Osteoblast (primary cell): ENCODE measurements at places on chromosomes 1 and 21. TPM values are rescaled to one million over a fixed set of nuclear protein-coding genes. Genes with fewer than 3 reads are reported as not detected.

- H3K4me3 ChIP-seq = no peak overlapping the region
- no peaks in the 10 kb centered on the region for H3K27me3 ChIP-seq
- no peak overlapping the region for H3K27ac ChIP-seq
- no peaks in the 10 kb centered on the region for H3K4me1 ChIP-seq
- H3K36me3 ChIP-seq = no peaks in the 10 kb centered on the region
Observed at GRCh38 chr21:29638138-29638537, 301.7 kb downstream of the GRIK1 start.

DNA sequence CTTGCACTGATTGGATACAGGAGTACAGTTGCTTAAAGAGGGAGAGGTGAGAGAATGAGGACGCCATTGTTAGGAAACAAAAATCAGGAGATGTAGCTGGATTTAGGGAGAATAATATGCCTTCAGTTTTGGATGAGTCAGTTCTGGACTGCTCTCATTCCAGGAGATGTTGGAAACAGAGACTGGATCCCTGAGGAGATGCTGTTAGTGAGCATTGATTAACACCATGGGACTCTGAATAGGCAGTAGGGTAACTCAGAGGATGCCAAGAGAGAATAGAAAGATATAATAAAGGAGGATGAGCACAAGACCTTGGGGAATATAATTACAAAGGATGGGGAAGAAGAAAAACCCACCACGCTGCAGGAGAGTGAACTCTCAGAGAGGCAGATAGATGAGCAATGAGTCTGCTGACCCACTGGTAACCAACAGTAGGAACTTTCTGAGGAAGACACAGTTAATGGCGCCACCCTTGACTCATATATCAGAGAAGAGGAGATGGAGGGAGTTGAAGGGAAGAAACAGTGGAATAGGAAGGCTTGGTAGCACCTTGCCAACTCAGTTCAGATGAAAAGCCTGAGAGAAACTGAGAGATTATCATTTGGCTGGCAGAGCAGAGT is 10.5 kb downstream of the KCNJ15 start:
- peak overlapping the region; percentile 87 for H3K27ac ChIP-seq
- no peaks in the 10 kb centered on the region for H3K36me3 ChIP-seq

GRCh38 chr21:25506887-25507286 is 100.4 kb downstream of the MRPL39 start:
- H3K27ac ChIP-seq = no peak overlapping the region
- no peaks in the 10 kb centered on the region for H3K27me3 ChIP-seq
- no peak for DNase-seq
- H3K36me3 ChIP-seq = no peaks in the 10 kb centered on the region
- peaks cover 10% of the 10 kb centered on the region for H3K4me1 ChIP-seq

DNA sequence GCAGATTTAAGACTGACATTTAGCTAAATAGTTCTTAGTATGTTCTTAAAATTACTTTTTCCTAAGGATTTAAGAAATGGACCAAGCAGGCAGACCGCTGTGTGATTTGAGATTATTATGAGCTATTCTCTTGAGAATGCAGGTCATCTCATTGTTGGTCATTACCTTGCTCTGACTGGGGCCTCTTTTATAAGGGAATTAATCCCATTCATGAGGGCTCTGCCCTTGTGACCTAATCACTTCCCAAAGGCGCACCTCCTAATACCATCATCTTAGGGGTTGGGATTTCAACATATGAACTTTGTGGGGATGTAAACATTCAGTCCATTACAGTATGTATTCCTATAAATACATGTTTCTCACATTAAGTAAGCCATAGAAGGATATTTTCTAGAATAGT is 24.2 kb downstream of the OSBPL9 start:
- no peaks in the 10 kb centered on the region for H3K36me3 ChIP-seq
- no peak overlapping the region for H3K27ac ChIP-seq
- no peak overlapping the region for H3K4me3 ChIP-seq
- no peaks in the 10 kb centered on the region for H3K27me3 ChIP-seq

GRCh38 chr1:187477103-187477502 is 648.4 kb downstream of the PLA2G4A start:
- no peak overlapping the region for H3K4me3 ChIP-seq
- no peaks in the 10 kb centered on the region for H3K4me1 ChIP-seq
- H3K36me3 ChIP-seq = no peaks in the 10 kb centered on the region
- DNase-seq = no peak
- no peak overlapping the region for H3K27ac ChIP-seq
- H3K27me3 ChIP-seq = no peaks in the 10 kb centered on the region

GRCh38 chr1:93549811-93550210 is 101.9 kb downstream of the FNBP1L start:
- no peaks in the 10 kb centered on the region for H3K36me3 ChIP-seq
- H3K4me3 ChIP-seq = no peak overlapping the region
- H3K27ac ChIP-seq = no peak overlapping the region
- no peak for DNase-seq
- H3K4me1 ChIP-seq = peaks cover 19% of the 10 kb centered on the region

GRCh38 chr1:84704872-84705417 is 14.7 kb upstream of the SSX2IP start:
- DNase-seq = no peak
- H3K4me1 ChIP-seq = peaks cover 8% of the 10 kb centered on the region
- no peak overlapping the region for H3K27ac ChIP-seq
- no peak overlapping the region for H3K4me3 ChIP-seq

DNA sequence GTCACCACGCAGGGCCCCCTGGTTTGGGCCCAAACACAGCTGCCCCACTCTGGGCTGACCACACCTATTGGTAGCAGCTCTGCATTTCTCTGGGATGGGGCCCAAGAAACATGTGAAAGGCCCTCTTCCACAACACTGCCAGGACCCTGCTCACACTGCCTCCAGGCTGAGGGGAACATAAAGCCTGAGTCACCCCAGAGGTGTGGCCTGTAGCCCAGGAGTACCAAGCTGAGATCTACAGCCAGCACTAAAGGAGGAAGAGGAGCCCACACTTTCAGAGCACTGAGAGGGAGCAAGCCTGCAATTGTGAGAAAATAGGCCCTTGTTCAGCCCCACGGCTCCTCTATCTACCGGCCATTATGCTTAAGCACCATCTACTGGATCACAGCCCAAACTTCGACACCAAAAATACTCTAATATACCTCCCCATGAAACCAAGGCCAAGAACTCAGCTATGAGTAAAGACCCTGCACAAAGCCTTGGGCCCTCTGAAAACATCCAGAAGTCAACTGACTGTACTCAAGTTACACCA is 14.4 kb upstream of the OR2T10 start:
- no peaks in the 10 kb centered on the region for H3K4me1 ChIP-seq
- H3K4me3 ChIP-seq = no peak overlapping the region
- no peaks in the 10 kb centered on the region for H3K36me3 ChIP-seq
- no peak for DNase-seq
- no peak overlapping the region for H3K27ac ChIP-seq

GRCh38 chr21:42125571-42126544 is 54.7 kb downstream of the UMODL1 start:
- no peaks in the 10 kb centered on the region for H3K36me3 ChIP-seq
- H3K4me3 ChIP-seq = no peak overlapping the region
- H3K27me3 ChIP-seq = peaks cover 27% of the 10 kb centered on the region
- H3K27ac ChIP-seq = no peak overlapping the region
- peaks cover 6% of the 10 kb centered on the region for H3K4me1 ChIP-seq

GRCh38 chr21:43323244-43324005 is 103.5 kb downstream of the SIK1 start:
- no peak overlapping the region for H3K4me3 ChIP-seq
- peaks cover 13% of the 10 kb centered on the region for H3K4me1 ChIP-seq
- H3K27ac ChIP-seq = no peak overlapping the region

Gene NR0B2
- total RNA-seq = not detected in 2 replicates

Gene PTPN7
- not detected in 2 replicates for total RNA-seq

Gene HDAC1
- total RNA-seq = 44.5 and 46.6 TPM in 2 replicates

Gene TMEM269
- total RNA-seq = under 0.01 TPM in 2 replicates
